Esophagus mucosa (tissue), 1 donor: ENCODE measurements at places on chromosomes 1 and 21.

- no peak for ATAC-seq
Measured at GRCh38 chr1:76463278-76463677, 388.7 kb downstream of the ST6GALNAC3 start.

DNA sequence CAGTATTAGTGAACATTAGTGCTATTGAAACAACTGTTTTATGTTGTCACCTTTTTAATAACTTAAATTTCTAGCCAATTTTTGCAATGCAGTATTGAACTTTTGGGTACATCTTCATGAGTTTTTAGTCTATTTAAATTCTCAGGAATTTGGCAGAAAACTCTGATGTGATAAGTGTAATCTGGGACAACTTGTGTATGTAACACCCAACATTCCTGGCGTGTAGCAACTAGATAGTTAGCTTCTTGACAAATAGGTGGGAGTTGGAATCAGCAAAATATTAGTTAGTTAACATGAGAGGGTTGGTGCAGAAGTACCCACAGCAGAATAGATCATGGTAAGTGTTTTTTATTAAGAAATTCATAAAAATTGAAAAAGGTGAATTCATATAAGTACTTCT, 111.6 kb downstream of the ITSN1 start:
- no peak for ATAC-seq

- ATAC-seq: no peak
Measured at GRCh38 chr1:201889090-201889968, 631 bp downstream of the SHISA4 start.

DNA sequence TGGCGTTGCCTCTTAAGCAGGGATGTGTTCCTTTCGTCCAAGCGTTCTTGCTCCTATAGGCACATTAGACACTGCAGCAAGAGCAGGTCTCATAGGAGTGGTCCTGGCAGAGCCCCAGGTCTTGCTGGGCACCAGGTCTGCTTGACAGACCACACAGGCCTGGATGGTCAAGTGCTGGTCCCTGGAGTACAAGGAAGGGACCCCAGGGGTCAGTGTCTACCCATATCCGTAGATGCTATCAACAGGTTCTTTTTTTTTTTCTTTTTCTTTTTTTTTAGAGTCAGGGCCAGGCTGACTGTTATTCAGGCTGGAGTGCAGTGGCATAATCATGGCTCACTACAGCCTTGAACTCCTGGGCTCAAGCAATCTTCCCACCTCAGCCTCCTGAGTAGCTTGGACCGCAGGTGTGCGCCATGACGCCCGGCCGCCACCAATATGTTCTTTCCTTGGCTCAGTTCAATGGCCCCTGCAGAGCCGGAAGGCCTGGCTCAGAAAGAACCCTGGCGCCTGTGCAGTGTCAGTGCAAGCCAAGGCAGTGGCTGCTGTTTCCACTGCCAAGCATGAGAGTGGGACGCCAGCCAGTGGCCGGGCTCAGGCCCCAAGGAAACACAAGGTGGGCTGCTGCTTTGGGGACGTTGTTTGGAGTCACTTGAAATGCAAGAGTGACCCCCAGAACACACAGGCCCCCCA, 10.0 kb upstream of the TNFRSF8 start:
- ATAC-seq: peak; percentile 45

GRCh38 chr1:156926175-156926574, 5.7 kb downstream of the LRRC71 start:
- ATAC-seq: peak; percentile 50

DNA sequence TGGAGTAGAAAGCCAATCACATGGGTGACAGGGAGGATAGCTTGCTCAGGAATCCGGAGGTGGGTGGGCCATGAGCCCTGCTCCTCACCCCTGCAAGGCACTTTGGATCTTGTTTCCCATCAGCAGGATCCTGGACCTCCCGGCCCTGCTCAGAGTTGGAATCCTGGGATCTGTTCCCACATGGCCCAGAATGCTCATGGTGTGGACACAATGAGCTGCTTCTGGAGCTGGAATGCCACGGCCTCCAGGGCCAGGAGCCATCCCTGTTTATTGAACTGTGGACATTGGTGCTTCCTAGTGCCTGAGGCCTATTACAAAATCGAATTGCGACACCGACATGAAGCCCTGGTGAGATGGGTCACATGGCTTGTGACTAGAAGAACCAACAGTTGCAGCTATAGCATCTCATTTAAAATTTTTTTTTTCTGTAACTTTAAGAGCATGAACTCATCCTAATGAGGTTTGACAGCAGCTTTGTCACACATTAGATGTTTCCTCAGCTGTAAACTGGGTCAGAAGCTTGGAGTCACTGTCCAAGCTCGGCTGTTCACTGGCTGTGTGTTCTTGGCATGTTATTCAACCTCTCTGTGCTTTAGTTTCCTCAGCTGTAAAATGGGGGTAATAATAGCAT, 40.4 kb upstream of the GOLT1A start:
- ATAC-seq: peak; percentile 9

- ATAC-seq: no peak
Measured at GRCh38 chr1:117250061-117250606, 39.4 kb upstream of the VTCN1 start.

DNA sequence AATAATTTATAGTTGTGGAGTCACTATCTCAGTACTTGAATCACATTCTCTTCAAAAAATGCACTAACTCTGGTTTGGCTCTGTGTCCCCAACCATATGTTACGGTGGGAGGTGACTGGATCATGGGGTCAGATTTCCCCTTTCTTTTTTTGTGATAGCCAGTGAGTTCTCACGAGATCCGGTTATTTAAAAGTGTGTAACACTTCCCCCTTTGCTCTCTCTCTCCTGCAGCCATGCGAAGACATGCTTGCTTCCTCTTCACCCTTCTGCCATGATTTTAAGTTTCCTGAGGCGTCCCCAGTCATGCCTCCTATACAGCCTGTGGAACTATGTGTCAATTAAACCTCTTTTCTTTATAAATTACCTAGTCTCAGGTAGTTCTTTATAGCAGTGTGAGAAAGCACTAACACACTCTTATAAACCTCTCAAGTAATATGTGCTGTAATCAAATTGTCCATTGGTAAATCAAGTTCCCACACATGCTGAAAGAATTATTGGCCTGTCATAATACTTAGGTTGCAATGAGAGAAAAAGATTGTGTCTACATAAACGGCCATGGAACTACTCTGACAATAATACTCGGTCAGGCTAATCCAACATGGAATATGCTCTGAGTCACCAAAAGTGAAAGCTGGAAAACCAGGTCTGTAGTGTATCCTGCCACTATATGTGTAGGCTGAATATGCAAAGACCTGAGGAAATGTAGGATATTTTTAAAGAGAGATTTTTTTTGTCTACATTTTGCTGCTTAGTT, 107.5 kb downstream of the SLC44A5 start:
- ATAC-seq: no peak

DNA sequence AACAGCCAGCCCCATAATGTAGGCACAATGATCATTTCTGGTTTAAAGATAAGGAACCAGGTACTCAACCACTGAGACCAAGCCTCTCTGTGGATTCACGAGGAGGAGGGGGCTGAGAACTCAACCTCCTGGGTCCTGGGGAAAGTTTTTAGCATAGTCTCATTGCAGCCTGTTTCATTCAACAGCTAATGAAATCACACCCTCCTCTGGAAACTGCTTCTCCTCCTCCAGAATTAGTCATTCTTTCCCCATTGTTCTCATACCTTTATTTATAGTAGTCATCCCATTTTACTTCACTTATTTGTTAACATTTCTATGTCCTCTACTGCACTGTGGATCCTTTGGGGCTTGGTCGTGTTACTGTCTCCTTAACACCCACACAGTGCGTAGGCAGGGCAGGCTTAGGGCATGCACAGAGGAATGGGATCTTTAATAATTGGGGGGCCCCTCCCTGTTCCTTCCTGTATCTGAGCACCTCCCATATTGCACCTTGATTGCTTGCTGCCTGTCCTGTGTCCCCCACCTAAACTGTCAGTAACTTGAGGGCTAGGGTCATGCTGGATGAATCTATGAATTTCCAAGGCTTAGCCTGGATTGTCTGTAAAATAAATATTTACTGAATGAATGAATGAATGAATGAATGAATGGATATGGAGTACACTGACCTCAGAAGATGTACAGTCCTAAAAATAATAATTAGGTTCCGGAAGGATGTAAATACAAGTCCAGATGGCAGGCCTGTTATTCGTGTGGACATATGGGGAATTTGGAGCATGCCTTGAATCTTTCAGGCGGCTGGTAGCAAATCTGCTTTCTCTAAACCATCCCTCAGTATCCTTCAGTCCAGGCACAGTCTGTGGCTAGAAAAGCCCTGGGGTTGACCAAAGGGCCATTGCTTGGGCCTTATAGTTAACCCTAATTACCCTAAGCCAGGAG, 153.8 kb upstream of the HMGB4 start:
- ATAC-seq: no peak

GRCh38 chr1:10738061-10739058, 58.1 kb downstream of the CASZ1 start:
- ATAC-seq: peak; percentile 16

DNA sequence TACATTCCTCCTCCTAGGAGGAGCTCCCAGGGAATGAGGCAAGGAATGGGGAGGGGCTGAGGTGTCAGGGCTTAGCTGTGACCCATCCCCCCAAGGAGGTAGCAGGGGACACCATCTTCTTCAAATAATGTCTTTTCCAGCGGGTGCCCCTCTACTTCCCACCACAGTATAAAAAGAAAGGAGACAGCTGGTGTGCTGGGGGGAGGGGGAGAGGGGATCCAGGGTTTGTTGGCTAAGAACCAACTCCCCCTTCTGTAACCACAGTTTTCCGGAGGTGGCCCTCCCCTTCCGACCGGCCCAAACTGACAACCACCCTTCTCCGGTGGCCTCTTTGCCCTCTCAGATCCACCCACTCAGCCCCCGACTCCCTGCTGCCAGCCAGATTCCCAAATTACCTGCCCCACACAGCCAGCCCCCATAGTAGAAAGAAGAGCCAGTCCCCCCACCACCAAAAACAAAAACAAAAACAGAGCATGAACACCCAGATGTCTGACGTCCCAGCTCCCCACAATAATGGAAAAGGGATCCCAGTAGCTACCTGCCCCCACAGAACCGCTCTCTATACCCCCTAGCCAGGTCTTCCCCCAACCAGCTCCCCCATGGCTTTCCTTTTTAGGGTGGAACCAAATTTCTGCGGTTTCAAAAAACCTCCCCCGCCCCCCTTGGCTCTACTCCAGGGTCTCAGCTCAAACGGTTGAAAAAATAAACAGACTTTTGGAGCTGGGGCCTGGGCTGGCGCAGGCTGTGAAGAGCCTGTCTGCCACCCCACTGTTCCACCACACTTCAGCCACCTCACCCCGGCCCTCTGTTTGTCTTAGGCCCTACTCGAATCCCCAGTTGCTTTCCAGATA, 2.1 kb downstream of the ARHGEF2 start:
- ATAC-seq: no peak

GRCh38 chr1:201191653-201192260, 1.1 kb downstream of the IGFN1 start:
- peak; percentile 16 for ATAC-seq

- no peak for ATAC-seq
Measured at GRCh38 chr1:226728448-226728847, 10.6 kb downstream of the ITPKB start.

GRCh38 chr1:28480308-28480707, 25.5 kb upstream of the RCC1 start:
- ATAC-seq: no peak

DNA sequence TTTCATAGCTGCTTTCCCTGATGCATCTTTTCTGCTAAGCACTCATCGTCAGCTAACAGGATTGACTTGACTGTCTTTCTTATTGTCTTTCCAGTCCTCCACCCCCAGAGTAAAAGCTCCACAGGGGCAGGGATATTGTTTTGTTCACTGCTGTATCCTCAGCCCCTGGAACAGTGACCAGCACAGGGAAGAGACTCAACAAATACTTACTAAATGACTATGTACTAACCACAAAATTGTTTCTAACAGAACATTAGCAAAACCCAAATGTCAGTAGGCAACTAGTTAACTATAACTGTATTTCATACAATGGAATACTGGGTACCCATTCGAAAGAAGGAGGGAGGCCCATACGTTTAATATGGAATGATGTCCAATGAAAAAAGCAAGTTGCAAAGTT, 53.0 kb downstream of the BCAR3 start:
- ATAC-seq: no peak

GRCh38 chr1:11150326-11150725, 38.8 kb upstream of the ANGPTL7 start:
- ATAC-seq: no peak

- ATAC-seq: no peak
Measured at GRCh38 chr1:182850319-182850718, 11.2 kb downstream of the DHX9 start.
